Left renal pelvis (tissue), 4 donors: ENCODE measurements at places on chromosomes 12 and 14. TPM values are rescaled to one million over a fixed set of nuclear protein-coding genes. Genes with fewer than 3 reads are reported as not detected.

Gene DENR
- polyA plus RNA-seq: 94.5 TPM

Gene CLEC1A
- polyA plus RNA-seq: 2.6 TPM

Gene BEGAIN
- polyA plus RNA-seq: 2.2 TPM

Gene RTL1
- polyA plus RNA-seq: 0.12 TPM

Gene PCNX1
- polyA plus RNA-seq: 28.9 TPM

Gene ETFBKMT
- polyA plus RNA-seq: 5.1 TPM

Gene C12orf50
- polyA plus RNA-seq: 0.17 TPM

Gene AQP2
- polyA plus RNA-seq: 112 TPM

DNA sequence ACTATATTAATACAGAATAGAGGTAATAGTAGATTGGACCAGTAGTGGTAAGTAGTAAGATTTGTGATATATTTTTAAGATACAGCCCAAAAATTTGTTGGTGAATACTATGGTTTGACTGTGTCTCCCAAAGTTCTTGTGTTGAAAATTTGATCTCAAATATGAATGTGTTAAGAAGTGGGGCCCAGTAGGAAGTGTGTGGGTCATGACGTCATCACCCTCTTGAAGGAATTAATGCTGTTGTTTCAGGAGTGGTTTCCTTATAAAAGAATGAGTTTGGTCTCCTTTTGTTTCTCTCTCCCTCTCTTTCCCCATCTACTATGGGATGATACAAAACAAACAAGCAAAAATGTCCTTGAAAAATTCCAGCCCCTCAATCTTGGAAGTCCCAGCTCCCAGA lies 16.3 kb downstream of the LUM start:
- DNase-seq: no peak

DNA sequence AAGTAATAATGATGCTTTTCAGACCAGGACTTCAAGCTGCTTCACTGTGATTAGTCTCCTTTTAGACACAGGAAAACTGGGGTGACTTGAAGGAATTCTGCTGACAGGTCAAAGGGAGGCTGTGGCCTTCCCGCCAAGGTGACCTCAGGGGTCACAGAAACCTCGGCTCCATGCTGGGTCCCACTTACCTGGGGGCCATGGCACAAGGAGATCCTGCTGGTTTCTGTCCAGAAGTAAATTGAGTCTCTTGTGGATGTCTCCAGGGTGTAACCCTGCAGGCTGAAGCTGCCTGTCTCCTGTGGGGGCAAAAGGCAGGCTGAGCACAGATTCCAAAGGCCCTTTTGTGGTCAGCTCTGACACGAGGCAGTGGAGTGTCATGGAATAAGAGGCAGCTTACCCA lies 138.7 kb upstream of the MED13L start:
- no peak for DNase-seq

- DNase-seq: no peak
Measured at GRCh38 chr14:58918066-58918738, 270.3 kb upstream of the DAAM1 start.

DNA sequence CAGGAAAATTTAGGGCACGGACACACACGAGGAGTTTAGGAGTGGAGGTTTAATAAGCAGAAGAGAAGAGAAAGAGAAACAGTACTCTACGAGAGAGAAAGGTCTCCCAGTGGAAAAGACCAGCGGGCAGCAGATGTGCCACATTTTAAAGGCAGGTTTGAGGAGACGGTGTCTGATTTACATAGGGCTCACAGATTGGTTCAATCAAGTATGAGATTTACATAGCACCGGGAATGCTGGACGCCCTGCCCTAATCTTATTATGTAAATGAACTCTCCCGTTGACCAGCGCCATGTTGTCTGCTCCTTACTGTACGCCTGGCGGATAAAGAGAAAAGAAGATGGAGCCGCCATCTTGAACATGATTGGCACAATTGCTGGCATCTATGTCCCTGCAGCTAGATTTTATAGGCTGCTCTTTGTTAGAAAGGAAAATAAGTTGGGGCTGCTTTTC lies 17.9 kb downstream of the NFKBIA start:
- no peak for DNase-seq

GRCh38 chr12:14072987-14073386 lies 91.6 kb upstream of the GRIN2B start:
- no peak for DNase-seq

DNA sequence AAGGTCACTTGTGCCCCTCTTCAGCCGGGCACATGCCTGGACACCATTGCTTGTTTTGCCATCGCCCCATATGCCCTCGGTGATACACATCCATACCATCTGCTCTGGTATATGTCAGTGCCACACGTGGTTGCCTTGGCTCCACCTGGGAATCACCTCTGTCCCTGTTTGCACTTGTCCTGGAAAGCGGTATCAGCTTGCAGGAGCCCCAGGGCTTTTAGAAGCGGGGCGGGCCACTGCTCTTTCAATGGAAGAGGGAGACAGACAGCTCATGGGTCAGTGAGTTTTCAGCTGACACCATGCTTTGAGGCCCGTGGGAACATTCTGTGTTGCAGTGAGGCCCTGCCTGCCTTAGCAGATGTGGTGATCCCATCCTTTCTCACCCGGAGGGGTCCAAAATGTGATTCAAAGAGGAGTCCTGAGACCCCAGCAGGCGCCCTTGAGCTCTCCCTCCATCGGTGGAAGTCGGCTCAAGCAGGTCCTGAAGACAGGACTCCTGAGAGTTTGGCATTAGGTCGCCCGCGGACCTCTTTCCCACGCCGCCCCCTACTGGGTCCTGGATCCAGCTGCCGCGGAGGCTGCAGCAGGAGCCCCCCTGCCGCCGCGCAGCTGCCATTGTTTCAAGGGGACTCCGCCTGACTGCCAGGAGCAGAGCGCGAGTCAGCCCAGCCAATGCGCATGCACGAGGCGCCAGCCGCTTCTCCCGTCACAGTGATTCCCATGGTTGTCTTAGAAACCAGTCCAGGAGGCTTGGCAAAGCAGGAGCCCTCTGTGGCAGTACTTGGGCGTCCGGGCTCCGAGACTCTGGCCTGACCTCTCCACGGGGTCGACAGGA lies 773.2 kb upstream of the ALG10B start:
- no peak for DNase-seq

- DNase-seq: no peak
Measured at GRCh38 chr14:72810201-72810600, 83.7 kb downstream of the DPF3 start.

DNA sequence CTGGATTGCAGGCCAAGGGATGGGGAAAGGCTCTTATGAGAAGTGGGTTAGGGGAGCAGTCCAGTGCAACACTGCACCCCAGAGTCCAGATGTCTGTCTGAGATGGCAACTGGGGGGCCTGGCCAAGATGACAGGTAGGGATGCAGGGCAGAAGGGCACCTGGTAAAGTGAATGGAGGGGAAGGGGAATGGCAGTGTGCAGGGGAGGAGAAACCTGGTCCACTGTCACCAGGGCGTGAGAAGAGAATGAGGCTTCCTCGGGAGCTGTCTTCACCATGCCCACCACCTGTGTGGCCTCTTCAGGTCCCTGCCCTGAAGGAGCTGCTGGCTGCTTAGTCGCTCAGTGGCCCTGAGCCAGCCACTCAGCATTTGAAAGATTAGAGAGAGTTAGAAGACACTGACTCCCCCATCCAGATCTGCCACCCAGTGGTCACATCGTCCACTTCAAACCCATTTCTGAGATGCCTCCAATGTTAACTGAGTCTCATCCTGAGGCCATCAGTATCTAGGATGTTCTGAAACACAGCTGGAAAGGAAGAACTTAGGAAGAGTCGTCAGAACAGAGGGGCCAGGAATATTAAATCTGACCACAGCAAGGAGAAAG lies 57.3 kb downstream of the PLEKHG3 start:
- DNase-seq: no peak

- no peak for DNase-seq
Measured at GRCh38 chr12:120284381-120284780, 7.3 kb downstream of the RNU4-2 start.

DNA sequence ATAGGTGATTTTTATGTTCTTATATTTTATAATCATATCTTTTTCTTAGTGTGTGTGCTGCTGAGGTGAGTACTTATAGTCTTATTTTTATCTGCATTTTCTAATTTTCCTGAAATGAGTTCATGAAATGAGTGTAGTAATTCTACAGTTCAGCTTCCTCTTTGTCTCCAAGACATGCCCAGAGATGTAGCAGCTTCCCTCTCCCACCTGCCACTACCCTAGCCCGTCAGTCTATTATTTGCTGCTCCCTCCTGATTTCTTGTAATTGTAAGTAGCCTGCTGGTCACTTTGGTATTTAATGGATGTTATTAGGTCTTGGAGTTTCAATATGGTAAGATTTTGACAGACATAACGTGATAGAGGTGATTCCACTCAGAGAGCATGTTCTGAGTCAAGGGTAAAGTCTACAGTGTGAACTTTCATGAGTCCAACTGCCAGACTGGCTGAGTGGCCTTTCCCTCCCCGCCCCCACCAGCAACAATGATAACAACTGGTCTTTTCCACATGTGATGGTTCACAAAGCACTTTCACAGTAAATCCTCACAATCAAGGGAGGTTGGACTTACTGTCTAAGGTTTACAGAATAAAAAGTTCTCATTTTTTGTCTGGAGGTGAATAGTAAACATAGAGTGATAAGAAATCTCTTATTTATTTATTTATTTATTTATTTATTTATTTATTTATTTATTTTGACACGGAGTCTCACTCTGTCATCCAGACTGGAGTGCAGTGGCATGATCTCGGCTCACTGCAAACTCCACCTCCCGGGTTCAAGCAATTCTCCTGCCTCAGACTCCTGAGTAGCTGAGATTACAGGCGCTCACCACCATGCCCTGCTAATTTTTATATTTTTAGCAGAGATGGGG lies 4.2 kb upstream of the RIPK3 start:
- DNase-seq: no peak

- DNase-seq: no peak
Measured at GRCh38 chr12:28409892-28410291, 219.6 kb downstream of the CCDC91 start.

GRCh38 chr12:30874455-30875321 lies 51.9 kb upstream of the TSPAN11 start:
- DNase-seq: no peak

- no peak for DNase-seq
Measured at GRCh38 chr14:76133103-76133502, 18.6 kb upstream of the GPATCH2L start.

GRCh38 chr12:98830657-98831056 lies 185.6 kb downstream of the APAF1 start:
- DNase-seq: no peak

- no peak for DNase-seq
Measured at GRCh38 chr14:80768646-80769045, 172.9 kb downstream of the CEP128 start.

DNA sequence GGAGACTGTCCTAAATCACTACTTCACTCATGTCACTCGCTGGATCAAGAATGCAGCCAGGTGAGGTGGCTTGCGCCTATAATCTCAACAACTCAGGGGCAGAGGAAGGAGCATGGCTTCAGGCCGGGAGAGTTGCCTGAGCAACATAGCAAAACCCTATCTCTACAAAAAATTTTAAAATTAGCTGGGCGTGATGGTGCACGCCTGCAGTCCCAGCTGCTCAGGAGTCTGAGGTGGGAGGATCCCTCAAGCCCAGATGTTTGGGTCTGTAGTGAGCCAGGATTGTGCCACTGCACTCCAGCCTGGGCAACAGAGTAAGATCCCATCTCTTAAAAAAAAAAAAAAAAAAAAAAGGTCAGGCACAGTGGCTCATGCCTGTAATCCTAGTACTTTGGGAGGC lies 5.9 kb downstream of the SMAGP start:
- no peak for DNase-seq

DNA sequence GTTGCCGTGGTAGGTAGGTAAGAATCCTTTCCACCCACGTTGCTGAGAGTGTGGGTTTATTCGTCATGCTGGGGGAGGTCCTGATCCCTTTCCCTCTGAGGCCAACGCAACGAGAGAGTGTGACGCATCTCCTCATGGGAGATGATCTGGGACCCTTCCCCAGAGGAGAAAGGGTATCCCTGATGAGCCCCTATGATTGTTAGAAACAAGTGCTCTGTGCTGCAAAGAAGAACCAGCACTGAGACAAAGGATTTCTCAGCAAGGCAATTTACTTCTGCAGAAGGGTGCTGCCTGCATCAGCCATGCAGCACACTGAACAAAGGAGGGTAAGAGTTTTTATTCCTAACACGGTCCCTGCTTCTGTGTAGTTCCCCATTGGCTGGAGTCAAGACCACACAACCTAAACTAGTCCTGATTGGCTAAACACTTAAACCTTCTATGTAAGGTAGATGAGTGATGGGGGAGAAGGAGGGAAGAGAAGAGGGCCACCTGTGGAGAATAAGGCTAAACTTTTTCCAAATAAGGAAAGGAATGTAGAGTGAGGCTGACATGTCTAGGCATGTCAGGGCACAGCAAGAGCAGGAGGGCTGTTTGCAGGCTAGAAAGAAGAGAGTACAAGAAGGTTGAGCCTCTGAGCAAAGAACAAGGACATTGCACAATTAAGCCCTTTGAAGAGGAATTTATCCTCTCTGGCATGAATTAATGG lies 21.3 kb downstream of the CLEC2A start:
- no peak for DNase-seq

DNA sequence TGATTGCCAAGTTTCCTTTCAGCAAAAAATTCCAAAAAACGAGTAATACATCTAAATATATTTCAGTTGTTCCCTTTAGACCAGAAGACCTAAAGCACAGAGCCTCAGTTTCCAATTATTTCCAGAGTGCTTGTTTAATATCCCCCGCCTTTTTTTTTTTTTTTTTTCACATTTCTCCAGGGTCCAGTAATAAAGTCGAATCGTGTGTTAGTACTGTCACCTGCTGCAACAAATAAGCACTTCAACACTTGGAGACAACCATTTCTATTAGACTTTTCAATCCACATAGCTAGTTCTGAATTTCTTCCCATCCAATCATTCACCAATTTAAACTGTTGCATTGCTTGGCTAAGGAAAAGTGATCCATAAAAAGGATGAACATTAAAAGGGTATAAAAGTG lies 13.6 kb downstream of the PDE6H start:
- no peak for DNase-seq

DNA sequence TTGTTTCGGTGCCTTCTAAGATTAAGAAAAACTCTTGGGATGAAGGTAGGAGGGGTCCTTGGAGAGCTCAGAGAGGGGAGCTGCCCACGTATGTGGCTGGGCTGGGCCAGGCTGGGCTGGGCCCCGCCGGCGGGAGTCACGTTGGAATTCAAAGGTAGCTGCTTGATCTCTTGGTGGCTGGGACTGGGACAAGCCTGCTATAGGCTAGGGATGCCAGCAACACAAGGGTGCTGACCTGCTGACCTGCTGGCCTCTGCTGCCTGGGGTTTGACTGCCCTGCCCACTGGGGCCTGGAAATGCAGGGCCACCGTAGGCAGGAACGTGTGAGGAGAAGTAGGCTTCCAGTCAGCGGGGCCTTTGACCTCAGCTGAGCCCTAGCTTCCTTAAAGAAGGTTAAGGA lies 52.8 kb upstream of the GTF2A1 start:
- no peak for DNase-seq

GRCh38 chr12:111993292-111994150 lies 19.4 kb downstream of the TMEM116 start:
- DNase-seq: no peak
